Panc1 (cell line): ENCODE measurements at places on chromosomes 16 and 17. TPM values are rescaled to one million over a fixed set of nuclear protein-coding genes. Genes with fewer than 3 reads are reported as not detected.

Gene DYNLRB2
- not detected for total RNA-seq

Gene TMC5
- 1.4 TPM for total RNA-seq

Gene EVPL
- 36.4 TPM for total RNA-seq

Gene TMEM92
- total RNA-seq: 0.54 TPM

Gene KRT20
- 0.13 TPM for total RNA-seq

Gene MYH2
- total RNA-seq: not detected
